ENCODE measurements at places on chromosomes 5 and 9. TPM values are rescaled to one million over a fixed set of nuclear protein-coding genes. Genes with fewer than 3 reads are reported as not detected.
A peak's percentile ranks its signal among the peaks of the same experiment; 100 is the strongest.

DNA sequence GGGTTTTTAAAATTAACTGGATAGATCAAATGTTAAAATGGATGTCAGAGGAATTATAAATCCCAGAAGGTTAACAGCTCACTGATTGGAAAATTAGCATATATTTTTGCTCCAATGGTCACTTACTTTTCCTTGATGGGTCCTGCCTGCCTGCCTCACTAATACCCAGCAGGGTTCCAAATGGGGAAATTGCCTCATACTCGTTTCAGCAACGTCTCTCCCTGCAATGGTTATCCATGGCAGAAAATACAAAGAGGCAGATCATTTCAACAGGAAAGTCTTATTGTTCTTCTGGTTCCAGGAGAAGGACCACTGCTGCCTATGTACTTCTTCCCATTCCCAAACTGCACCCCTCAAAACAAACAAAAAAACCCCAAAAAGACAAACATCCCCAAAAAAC is 71.3 kb downstream of the ERP44 start:
- no peak for DNase-seq

GRCh38 chr5:7209658-7210057 is 186.3 kb upstream of the ADCY2 start:
- no peak for DNase-seq

ORM2 gene
- 0.32 TPM for total RNA-seq

PCDHA3 gene
- total RNA-seq: 0.11 TPM

- no peak for DNase-seq
These were observed 11.9 kb upstream of the MELK start for GRCh38 chr9:36560771-36561170.

GABRP gene
- total RNA-seq: 0.30 TPM

DNA sequence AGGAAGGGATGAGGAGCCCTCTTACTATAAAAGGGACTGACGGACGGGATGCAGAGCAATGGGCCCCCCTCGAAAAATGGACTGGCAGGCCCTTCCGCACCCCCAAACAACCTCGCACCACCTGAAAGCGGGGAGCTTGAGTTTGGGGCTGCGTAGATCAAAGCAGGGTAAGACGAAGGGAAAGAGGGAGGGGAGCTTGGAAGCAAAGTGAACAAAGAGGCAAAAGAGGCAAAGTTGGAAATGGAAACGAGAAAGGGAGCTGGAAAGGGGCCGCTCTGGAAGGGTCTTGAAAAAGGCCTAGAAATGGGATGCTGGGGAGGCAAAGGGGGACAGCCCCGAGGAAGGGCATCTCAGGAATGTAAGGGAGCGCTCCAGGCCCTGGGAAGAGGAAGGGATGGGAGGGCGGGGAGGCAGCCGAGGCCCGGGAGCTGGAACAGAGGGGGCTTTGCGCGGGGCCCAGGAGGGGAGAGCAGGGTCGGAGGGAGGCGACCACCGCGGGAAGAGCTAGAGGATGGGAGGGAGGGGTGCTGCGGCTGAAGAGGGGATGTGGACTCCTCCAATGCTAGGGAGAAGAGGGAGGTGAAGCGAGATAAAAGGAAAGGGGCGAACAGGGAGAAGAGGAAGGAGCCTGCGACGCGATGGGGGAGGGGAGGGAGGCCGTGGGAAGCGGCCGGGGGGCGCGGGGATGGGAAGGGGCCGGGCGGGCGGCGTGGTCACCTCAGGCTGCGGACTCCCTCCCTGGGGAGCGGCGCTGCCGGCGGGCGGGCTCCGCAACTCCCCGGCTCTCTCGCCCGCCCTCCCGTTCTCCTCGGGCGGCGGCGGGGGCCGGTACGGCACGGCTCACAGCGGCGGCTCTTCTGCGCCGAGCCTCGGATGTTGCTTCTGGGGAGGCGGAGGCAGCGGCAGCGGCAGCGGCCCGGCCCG is 577 bp downstream of the RNF145 start:
- peak; percentile 76 for DNase-seq

- DNase-seq: peak; percentile 56
These were observed 30.7 kb upstream of the CORO2A start for GRCh38 chr9:98222885-98223691.

GRCh38 chr5:147417135-147417813 is 92.6 kb downstream of the DPYSL3 start:
- no peak for DNase-seq

DNA sequence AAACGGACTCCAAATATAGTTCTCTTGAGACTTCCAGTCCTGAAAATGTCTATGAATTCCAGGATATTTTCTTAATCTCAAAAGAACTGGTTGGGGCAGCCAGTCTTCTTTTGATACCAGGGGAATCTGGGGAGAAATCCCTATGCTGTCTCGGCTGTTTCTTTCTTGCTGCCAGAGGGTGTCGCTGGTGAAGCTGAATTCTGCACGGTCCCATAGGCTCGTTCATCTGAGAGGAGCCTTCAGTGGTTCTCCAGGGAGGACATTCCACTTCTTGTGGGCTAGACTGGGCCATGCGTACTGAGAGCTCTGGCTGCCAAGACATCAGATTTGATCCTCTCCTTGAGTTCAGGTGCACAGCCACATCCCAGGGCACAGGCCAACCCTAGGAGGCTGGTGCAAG is 155.0 kb upstream of the CLINT1 start:
- DNase-seq: no peak

- no peak for DNase-seq
These were observed 1.1 kb downstream of the GCNT4 start for GRCh38 chr5:75051217-75051751.

- DNase-seq: no peak
These were observed 6.7 kb downstream of the SLC6A7 start for GRCh38 chr5:150196514-150196913.

GRCh38 chr5:77394064-77394715 is 97.9 kb downstream of the WDR41 start:
- no peak for DNase-seq

ANKRD34B gene
- not detected for total RNA-seq

NRG2 gene
- total RNA-seq: 5.1 TPM

ZBTB34 gene
- 5.7 TPM for total RNA-seq

DNA sequence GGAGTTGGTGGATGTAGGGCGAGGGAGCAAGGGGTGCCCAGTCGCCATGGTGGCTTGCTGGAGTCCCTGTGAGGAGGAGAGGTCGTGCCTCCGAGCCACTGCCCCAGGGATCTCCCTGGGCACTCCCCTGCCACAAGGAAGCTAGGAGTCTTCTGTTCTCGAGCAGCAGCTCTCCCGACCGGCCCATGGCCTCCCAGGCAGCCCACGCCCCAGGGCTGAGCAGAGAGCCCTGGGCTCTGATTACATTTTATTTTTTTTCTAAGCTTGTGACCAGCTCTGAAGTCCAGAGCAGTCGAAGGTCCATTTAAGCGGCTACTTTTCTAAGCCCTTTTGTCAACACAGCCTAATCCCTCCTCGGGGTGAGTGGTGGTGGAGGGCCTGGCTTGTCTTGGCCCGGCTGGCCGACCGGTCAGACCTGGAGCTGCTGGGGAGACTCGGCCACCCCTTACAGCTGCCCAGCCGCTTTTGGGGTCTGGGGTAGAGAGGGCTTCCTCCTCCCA is 2.1 kb downstream of the RXRA start:
- no peak for DNase-seq

LHX3 gene
- not detected for total RNA-seq

Data from cardiac septum (tissue), 1 donor.